ENCODE measurements at places on chromosomes 1 and 21.

- DNase-seq = no peak
Observed at GRCh38 chr1:76793594-76793993, 73.7 kb upstream of the ST6GALNAC5 start.

DNA sequence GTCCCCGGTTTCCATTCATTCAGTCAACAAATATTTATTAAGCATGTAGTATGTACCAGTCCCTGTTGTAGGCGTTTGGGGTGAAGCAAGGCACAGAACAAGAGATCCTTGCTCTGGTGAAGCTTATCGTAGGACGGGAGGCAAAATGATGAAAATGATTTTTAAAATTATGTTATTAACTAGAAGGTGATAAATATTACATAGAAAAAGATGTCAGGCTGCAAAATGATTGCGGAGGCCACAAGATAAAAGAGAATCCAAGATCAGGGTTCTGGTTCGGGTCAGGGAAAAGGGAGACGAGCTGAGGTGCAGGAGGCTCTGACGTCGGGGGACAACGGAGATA is 602 bp upstream of the CGN start:
- DNase-seq = no peak

- DNase-seq = no peak
Observed at GRCh38 chr1:109883248-109883955, 27.2 kb upstream of the CSF1 start.

GRCh38 chr1:201126832-201127754 is at the start of gene ASCL5:
Gene ASCL5, minus strand, starts transcription at chr1:201127184. Its CDS starts 11,812 bp downstream, at chr1:201115372.
- no peak for DNase-seq

DNA sequence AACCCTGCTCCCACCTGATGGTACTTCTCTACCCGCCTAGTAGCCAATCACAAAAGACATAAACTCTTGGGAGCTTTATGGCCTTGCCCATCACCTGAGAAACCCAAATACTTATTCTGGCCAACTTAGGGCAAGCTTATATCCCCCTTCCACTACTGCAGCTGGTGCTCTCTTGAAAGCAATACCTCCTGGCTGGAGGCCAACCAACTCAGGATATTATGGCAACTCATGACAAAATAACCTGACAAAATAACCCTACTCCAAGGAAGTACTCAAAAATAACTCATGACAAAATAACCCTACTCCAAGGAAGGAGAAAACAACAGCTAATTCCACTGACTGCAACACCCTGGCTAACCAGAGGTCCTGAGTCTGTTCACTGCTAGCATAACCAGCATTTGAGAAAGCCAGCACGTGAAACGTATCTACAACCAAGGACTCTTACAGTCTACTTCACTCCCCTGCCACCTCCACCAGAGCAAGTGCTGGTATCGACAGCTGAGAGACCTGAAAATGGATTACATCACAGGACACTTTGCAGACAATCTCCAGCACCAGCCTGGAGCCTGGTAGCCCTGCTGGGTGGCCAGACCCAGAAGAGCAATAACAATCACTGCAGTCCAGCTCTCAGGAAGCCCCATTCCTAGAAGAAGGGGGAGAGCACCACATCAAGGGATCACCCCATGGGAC is 179.9 kb downstream of the COL24A1 start:
- no peak for DNase-seq

DNA sequence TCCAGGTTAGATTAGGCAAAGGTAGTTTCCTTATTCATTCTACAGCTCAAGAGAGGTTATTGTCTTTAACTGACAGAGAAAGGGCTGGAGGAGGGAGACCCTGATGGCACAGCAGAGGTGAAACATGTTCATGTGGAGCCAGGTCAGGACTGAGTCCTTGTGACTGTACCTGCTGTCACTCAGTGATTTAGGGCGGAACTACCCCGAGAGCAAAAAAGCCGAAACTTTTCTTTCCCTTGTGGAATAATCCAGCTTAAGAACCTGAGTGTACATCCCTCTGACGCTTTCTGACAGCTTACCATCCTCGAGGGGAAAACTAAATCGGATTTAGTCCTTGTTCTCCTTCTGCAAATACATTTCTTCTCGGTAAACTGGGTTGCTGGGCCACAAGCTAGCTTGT is 273.2 kb downstream of the BACH1 start:
- DNase-seq = no peak

GRCh38 chr1:68057564-68057963 is 7.1 kb upstream of the DIRAS3 start:
- no peak for DNase-seq

DNA sequence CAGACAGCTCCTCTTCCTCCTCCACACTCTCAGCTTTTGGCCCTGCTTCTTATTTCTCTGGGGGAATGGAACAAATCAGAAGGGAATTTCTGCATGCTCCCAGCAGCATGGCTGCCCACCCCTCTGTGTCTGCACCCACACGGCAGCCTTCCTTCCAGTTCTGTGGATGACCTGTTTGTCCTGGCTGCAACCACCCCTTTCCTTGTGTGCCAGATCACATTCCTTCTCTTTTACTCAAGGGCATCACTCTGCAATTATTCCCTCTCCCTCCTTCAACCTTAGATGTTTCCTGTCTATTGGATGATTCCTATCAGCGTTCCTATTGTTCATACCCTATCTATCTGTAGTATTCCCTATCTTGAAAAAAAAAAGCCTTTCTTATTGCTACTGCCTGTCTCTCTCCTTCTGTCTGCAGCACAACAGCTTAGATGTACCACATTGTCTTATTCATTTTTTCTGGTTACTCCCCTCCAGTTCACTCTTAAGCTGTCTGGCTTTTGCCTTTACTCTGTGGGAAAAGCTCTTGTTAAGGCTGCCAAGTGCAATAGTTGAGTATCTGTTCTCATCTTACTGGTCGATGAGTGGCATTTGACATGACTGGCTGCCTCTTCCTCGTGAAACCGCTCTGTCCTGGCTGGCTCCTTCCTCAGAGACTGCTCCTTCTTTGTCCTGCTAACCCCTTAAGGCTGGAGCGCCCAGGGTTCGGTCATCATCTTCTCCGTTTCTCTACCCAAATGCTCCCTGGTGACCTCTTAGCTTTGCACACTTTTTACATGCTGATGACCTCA is 351.1 kb downstream of the CAMTA1 start:
- no peak for DNase-seq

DNA sequence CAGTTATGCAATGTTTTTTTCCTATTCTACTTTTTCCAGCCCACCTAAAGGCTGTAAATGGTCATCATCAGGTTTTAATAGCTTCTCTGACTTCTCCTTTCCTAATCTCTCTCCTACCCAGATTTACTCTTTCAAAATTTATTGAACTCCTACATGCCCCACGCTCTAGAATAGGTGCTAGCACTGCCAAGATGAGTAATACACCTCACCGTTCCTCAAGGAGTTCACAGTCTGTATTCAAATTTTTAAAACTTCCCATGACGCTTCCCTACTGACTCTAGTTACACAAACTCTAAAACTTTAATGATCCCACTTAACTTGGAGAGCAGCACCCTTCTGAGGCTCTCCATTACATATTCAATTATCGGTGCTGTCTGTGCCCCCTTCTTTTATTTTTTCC is 51.6 kb downstream of the ALG14 start:
- no peak for DNase-seq

DNA sequence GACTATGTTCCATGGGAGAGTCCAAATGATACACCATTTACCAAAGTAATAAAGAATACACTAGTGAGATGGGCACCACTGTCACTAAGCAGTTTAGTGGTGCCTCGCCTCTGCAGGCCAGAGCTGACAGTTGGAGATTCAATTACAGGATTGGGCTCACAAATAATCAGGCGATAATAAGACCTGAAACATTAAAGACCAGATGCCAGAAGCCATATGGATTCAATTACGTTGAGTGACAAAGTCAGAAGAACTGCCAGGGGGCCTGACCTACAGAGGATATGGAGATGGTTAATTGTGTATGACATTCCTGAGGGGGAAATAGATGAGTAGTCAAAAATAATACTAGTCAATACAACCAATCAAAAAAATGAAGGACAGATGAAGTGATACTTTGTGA is 65.2 kb upstream of the ST6GALNAC5 start:
- no peak for DNase-seq

DNA sequence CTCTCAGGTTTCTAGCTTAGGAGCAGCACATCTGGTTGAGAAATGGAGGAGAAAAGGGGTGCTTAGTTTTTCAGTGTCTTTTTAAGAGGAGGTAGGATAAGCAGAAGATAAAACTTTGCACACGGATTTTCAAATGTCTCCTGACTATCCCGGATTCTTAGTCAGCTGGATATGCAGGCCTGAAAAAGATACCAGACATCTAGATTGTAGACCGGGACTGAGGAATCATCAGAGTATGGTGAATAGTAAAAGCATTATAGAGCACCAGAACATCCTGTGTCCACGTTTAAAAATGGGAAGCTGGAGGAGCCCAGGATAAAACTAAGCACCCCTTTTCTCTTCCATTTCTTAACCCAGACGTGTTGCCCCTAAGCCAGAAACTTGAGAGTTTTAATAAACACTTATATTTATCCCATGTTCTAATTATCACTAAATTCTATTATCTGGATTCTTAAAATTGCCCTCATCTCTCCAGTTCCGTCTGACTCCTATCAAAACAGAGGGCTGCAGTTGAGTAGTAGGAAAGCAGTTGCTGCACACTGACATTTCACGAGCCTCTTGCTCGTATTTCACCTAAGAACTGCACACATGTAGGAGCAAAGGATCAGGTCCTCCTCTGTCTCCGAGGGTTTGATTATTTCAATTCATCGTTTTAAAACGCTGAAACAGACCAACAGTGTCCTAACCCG is 609 bp downstream of the PIGK start:
- no peak for DNase-seq

GRCh38 chr1:67704351-67704750 is 19.4 kb downstream of the GADD45A start:
- DNase-seq = no peak

- no peak for DNase-seq
Observed at GRCh38 chr21:14239281-14239680, 23.3 kb downstream of the RBM11 start.

DNA sequence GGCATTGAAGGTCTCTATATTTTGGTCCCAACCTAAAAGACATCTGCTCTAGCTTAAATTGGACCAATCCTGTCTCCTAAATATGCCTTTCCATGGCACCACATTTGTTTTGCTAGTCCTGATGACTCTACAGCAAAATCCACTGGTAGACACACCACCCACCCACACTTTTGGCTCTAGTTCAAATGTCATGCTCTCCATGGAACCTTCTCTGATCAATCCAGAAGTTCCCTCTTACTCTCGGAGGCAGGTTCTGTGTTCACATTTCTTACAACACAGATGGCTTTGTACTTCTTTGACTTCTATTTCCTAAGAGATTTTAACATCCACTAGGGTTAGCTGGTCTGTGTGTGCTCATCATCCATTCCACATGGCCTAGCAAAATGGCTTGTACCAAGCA is 151.3 kb downstream of the APP start:
- DNase-seq = no peak

- DNase-seq = no peak
Observed at GRCh38 chr1:212551929-212552328, 56.6 kb upstream of the ATF3 start.

GRCh38 chr1:75079538-75080290 is 54.5 kb upstream of the LHX8 start:
- DNase-seq = no peak

DNA sequence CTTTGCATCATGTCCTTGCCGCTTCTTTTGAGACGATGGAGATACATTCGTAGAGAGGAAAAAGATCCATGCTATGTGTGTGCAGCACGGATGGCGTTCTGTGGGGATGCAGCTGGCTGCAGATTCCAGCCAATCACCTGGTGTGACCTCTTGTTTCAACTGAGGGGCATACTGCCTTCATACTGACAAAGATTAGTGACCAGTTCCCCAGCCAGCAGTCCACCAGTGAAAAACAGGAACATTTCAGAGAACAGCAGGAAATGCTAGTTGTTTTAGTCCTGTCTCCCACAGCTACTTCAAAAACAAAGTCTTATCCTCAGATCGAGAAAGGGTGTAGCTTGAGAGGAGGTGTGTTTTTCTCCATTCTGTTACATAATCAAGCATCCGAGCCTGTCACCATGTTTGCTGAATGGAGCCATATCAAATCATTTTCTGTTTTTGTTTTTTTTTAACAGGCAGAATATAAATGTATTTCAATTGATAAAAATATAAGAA is 255.7 kb upstream of the FMN2 start:
- DNase-seq = no peak

DNA sequence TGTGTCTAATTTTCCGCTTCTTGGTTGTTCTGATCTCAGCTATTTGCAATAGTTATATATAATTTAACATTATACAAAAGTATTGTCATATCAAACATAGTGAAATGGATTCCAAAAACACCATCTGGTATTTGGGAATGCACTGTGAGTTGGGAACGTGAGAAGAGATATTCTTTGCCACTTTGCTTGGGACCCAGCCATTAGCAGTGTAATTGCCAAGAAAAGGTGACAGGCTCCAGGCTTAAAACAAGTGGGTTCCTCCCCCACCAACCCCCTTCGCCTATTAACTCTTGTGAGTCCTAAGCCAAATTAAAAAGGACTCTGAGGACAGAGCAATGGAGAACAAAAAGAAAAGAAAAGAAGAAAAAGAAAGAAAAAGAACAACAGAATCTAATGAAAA is 186.7 kb upstream of the NFIA start:
- no peak for DNase-seq

DNA sequence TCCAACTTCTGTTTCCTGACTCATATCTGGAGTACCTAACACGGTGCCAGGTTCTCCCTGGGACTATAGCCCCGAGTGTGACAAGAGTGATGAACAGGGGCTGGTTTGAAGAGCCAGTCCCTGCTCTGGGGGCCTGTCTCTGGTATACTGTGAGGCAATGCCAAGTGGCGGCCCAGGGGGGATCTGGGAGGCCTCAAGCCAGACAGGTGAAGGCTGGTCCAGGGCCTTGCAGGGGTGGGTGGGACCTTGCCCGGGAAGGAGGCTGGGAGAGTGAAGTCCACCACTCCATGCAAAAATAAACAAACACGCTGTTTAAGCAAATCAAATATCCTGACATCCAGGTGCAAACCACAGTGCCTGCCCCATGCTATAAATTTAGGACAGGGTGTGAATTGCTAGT is 6.8 kb upstream of the PLXNA2 start:
- DNase-seq = no peak

DNA sequence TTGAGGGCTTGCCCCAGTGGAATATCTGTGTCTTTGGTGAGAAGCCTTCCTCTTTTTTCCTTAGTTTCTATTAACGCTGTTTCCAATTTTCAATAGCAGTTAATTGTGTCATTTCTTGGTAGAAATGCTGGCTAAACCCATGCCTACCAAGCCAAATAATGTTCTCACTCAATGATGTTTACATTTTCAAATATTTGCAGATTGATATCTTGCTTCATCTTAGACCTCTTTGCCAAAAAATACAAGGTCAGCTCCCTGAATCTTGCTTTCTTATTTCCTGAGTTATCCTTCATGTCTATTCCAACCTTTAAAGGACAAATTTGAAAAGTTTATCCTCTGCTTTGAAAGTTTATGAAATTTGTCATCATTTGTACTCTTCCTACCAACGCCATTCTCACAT is 5.1 kb downstream of the KCNJ15 start:
- DNase-seq = no peak
